ENCODE measurements at places on chromosomes 1 and 21.
A peak's percentile ranks its signal among the peaks of the same experiment; 100 is the strongest.

GRCh38 chr1:30829889-30830288, 72.3 kb upstream of the LAPTM5 start:
- DNase-seq, result no peak

DNA sequence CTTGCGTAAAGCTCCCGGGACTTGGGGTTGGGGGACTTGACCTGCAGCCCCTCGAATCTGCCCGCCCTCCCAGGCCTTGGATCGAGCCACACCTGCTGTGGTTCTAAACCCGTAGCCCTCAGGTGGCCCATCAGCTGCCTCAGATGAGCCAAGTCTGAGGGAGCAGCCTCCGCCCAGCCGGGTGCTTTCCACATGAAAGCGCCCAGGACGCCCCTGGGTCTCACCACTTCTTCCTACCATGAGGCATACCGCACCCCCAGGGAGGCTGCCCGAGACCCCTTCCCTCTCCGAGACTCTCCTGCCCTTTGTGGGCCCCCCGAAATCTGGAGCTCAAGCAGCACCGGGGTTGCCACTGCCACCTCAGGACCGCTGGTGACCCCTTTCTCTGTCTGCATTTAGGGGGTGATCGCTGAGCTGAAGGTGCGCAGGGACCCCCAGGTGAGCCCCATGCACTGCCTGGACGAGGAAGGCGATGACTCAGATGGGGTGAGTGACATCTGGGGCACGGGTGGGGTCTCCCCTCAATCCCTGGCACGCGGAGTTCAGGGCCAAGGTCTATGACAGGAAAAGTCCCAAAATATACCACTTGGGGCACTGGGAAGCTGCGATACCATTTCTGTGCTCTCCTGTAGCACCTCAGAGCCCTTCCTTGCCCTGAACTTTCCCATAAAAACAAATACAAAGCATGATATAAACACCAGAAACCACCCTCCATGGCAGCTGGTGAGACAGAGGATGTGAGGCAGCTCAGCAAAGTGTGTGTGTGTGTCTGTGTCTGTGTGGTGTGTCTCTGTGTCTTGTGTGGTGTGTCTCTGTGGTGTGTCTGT, 68.5 kb downstream of the SLC19A1 start:
- no peak for DNase-seq

- DNase-seq, result no peak
These were observed 29.1 kb upstream of the GFI1 start for GRCh38 chr1:92515796-92516201.

GRCh38 chr1:204976646-204977045, 66.4 kb upstream of the CNTN2 start:
- DNase-seq, result no peak

DNA sequence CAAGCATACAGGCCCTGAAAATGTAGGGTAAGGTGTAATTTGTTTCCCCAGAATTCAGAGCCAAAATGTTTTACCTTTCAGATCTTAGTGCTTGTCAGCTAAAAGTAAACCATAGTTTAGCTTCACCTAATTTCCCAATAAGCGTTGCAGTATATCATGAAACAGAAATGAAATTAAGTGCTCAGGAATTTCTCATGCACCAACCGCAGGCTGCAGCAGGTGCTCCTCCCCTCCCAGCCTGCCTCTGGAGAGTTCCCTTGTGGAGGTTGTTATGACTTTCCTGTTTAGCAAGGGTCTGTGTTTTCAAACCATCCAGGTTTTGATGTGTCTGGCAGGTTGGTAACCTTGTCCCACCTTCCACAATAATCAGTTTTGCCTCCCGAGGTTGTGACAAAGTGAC, 118.5 kb downstream of the HLX start:
- DNase-seq, result no peak

DNA sequence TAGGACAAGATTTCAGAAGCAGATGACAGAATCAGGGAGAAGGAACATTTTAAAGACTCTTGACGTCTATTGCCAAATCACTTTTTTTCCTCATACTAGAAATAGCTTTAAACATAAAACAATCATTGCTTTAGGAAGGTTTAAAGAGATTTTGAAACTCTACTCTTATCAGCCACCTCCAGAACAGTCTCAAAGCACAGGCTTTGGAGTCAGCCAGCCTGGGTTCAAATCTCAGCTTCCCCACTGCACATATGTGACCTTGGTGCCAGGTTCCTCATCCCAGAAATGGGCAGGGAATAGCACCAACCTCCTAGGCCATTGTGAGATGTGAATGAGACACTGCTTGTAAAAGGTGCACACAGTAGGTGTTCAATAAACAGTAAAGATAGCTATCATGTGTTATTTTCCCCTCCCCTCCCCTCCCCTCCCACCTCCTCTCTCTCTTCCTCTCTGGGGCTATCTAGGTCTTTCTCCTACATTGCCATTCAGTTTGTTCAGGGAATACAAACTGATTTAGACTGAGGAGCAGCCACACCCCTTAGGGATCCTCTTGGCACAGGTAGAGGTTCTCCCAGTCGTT, 20.6 kb downstream of the SPOCD1 start:
- no peak for DNase-seq

DNA sequence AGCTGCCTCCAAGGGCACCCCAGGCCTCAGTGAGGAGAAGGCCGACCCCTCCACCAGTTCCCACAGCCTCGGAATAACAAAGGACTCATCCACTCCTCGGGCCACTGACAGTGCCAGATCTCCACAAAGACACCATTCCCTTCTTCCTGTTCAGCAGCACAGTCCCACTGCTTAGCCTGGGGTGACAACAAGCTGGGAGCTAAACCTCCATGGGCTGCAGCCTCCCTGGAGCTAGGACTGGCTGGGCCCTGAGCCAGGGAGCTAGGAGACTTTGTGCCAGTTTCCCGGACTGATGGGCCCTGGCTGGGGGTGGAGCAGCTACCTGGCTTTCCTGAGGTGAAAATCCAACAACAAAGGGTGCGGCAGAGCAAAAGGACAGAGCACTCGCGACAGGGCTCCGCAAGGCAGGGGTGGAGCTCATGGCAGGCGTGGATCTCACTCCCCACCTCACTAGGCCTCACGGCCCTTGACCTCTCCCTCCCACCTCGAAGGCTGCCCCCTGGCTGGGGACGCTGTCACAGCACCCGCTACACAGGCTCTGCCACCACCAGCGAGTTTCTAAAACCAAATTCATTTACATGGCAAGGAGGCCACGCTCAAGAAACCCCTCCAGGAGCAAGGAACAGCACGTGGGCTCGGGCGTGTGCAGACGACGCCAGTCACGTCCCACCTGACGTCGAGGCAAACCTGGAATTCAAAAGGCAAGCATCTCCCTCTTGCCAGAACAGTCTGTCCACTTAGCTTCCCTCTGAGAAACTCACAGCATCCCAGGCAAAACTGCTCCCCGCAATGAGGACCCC, 13.8 kb downstream of the SLC35E2B start:
- DNase-seq, result no peak

DNA sequence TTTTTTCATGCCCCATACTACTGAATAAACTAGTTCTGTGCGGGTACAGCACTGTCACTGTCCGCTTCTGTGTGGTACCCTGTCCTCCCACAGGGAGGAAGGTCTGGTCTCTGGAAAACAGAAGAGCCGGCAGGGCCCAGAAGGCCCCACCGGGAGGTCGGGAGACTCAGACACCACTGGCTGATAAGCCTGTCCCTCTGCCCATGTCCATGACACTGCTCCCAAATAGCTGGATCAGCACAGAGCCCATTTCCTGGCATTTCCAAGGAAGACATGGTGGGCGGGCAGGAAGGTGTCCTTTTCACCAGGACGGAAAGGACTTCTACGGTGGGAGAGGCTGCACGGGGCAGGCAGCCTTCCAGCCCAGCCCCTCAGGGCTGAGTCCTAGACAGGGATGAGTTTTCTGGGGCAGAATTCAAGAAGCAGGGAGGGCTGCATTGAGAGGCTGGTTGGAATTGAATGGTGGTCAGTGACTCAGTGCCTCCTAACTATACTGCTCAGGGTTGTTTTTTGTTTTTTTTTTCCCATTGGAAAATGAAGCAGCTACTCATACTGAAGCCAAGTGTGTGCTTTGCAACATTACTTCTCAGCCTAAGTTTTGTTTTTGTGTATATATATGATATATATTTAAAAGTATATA, 7.1 kb downstream of the PSRC1 start:
- DNase-seq, result peak; percentile 57

- no peak for DNase-seq
These were observed 189.5 kb downstream of the ZSCAN20 start for GRCh38 chr1:33661811-33662454.

DNA sequence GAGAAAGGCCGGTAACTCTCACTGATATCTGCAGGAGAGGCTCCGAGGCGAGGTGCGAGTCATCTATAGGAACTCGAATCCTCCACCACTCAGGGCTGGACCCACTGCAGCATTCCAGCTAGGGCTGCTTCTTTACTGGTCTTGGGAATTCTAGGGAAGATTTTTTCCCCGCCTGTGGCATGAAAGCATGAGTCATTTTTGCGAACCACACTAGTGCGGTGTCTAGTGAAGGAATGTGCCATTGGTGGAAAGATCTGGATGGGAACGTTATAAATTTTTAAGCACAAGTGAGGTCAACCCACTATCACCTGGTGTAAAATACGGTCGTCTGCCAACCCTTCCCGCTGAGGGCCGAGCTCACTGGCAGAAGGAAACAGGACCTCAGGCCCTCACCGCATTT, 49.7 kb downstream of the SYF2 start:
- DNase-seq, result peak; percentile 16

DNA sequence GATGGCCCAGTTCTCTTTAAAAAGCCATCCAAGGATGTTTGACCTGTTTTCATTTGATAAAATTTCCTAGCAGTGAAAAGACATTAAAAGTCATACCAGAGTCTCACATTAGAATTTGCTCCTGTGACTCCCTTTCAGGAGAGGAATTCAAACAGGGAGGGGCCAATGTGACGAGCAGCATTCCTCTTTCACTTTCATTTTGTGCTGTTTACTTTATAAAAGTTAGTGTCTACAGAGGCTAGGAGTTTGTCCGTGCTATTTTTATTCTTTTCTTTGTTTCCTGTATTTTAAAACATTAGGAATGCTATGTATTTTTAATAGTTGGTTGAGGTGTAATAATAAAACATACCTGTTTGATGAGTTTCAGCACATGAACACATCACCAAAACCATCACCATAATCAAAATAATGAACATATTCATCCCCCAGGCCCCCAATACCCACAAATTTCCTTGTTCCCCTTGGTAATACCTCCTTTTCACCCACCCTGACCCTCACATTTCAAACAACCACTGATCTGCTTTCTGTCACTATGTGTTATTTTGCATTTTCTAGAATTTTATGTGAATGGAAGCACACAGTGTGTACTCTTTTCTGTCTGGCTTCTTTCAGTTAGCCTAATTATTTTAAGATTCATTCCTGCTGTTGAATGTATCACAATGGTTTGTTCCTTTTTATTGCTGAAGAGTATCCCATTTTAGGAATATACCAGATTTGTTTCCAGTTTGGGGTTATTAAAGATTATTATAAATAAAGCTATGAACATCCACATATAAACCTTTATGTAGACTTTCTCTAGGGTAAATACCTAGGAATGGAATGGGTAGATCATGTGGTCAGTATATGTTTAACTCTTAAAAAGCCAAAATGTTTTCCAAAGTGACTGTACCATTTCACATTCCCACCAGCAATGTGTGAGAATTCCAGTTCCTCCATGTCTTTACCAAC, 129.5 kb downstream of the TENT5C start:
- no peak for DNase-seq
